ENCODE measurements at places on chromosomes 4 and X.

GRCh38 chr4:139746431-139747171, 81.0 kb downstream of the MGST2 start:
- no peak for DNase-seq

DNA sequence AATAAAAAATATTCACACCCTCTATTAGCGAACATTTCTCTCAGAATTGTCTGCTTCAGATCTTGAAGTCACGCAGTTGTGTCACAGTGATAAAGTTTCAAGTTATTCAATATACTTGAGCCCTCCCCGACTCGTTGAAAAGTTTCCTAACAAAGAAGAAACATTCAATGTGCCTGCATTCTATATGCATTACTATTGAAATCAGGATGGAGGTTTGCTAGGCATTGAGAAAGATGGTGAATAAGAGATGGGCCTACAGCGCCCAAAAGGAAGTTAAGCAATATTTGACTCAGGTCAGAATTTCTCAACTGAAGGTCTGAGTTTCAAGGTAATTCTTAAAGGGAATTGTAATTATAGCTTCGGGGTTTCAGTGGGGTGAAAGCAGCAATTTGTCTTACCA, 6.1 kb downstream of the TCEANC start:
- DNase-seq, result no peak

DNA sequence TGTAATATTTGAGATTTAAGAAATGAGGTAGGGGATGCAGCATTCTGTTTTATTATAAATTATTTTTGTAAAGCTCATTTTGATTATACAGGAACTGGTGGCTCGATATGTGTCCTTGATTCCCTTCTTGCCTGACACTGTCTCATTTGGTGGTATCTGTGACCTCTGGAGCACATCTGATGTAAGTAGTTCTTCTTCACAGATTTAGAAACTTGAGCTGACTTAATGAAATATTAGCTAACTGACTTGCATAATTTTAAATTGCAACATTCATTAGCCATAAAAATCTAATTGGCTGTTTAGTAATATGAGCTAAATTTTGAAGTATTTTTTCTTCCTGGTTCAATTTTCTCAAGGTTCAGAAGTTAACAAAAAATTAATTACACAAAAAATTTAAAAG, 69.1 kb downstream of the FBXL5 start:
- no peak for DNase-seq

DNA sequence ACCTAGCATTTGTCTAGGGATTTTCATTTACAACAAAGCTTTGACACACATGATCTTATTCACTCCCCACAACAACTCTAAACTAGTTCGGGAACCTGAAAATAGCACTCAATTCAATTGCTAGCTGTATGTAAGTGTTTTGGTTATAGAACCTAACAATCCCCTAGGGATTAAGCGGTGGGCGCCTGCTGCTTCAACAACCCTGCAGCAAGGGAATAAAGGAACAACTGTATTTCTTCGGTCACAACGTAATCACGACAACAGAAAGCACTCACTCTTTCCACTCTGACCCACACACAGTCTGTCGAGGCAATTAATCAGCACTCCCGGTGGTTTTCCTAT, 674 bp upstream of the DIAPH2 start:
- no peak for DNase-seq

- no peak for DNase-seq
Observed at GRCh38 chr4:33959519-33959918, 2284.8 kb downstream of the ARAP2 start.

DNA sequence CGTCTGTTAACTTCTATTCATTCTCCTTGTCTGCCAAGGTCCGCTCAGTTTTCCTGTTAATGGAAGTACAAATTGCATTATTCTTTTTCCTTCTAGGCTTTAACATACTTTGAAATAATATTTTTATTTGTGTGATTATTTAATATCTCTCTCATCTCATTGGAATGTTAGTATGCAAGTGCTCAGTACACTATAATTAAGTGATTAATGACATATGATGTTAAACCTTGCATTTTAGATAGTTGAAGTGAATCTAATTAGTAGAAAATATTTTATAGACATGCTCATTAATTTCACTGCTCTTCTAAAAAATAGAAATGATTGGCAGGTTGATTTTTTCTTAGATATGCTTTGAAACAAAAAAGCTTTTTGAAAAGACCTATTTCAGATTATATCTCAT, 1079.8 kb downstream of the RAPGEF2 start:
- DNase-seq, result no peak

DNA sequence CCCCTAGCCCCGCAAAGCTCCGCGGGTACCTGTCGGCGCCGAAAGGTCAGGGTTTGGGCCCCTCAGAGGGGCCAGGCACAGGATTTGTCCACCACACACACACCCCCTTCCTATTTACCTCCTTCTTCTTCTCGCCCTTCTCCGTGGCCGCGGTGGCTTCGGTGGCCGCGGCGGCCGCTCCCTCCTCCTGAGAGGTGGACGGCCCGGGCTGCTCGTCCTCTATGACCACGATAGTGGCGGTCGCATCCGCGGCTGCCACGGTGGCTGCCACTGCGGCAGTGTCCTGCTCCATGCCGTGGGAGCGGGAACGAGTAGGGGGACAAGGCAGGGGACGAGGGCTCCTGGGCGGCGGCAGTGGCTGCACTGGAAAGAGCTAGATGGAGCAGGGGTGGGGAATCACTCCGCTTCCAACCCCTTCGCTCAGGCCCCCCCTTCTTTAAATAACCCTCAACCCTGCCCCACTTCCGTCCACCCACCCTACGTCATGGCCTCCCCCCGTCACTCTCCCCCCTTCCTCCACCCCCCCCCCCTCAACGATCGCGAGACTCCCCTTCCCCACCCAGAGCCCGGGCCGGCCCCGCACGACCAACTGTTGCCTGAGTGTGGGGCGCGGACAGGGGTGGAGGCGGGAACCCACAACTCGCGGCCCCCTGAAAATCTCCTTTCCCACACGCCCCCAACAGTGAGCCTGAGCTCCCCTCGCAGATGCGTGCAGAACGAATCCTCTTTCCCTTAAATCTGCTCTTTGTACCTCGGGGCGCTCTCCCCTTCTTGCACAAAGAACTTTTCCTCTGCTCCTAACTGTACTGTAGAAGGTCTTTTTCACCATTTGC, at the start of gene SMARCA1:
Gene SMARCA1, minus strand, starts transcription at position 412 of the 833 bp plus-strand sequence. Its CDS starts 120 bp downstream, at position 292.
- DNase-seq, result no peak

- no peak for DNase-seq
Observed at GRCh38 chr4:178463747-178464146, 1021.5 kb upstream of the AGA start.

DNA sequence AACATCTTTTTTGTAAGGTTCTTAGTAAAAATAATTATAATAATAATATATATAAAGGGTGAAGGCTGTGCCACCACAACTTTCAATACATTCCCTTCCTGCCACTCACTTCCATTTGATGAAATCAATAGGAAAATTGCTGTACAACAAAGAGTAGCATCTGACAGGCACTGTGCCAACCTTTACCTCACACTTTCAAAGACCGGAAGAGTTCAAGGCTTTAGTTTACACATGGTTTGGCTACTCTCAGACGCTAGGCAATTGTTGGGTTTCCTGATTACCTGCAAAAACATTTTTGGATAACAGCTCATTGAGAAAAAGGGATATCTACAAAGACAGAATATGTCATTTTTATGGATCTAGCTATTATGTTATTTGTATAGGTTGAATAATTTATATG, 5.5 kb upstream of the ING2 start:
- DNase-seq, result no peak

- DNase-seq, result no peak
Observed at GRCh38 chr4:134798573-134798972, 597.0 kb upstream of the PABPC4L start.

GRCh38 chr4:137909529-137910309, 332.4 kb downstream of the SLC7A11 start:
- no peak for DNase-seq

DNA sequence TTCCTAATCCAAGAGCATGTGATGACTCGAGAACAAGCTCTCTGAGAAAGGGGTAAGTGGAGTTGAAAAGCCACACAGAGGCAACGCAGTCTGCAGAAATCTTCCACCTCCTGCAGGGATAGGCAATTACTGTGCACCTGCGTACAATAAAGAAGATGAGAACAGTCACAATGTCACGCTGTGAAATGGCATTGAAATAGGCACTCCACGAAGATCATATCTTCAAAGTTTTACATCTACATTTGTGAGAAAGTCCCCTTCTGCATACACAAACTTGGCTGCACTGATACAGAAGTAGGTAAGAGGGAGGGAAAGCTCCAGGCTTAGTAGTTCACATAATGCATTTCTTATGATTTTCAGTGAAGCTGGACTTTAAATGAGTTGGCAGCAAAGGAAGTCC, 27.1 kb downstream of the DDX60L start:
- DNase-seq, result no peak

DNA sequence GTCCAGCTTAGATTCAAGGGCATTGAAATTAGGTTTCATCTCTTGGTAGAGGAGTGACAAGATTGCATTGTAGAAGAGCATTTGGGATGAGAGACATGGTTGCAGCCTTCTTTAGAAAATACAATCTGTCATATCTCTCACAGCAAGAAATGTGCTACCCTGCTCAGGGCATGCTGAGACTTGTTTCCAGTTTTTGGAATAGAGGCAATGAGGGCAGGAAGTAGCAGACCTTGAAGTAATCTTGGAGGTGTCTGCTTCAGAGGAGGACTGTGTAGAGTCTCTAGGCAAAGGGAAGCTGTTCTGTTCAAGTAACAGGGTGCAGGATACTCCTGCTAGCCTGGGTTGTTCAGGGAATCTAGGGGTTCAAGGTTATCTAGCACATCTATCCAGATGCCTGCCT, 116.1 kb upstream of the ZNF827 start:
- DNase-seq, result no peak

- no peak for DNase-seq
Observed at GRCh38 chrX:68659385-68659784, 11.9 kb downstream of the STARD8 start.

DNA sequence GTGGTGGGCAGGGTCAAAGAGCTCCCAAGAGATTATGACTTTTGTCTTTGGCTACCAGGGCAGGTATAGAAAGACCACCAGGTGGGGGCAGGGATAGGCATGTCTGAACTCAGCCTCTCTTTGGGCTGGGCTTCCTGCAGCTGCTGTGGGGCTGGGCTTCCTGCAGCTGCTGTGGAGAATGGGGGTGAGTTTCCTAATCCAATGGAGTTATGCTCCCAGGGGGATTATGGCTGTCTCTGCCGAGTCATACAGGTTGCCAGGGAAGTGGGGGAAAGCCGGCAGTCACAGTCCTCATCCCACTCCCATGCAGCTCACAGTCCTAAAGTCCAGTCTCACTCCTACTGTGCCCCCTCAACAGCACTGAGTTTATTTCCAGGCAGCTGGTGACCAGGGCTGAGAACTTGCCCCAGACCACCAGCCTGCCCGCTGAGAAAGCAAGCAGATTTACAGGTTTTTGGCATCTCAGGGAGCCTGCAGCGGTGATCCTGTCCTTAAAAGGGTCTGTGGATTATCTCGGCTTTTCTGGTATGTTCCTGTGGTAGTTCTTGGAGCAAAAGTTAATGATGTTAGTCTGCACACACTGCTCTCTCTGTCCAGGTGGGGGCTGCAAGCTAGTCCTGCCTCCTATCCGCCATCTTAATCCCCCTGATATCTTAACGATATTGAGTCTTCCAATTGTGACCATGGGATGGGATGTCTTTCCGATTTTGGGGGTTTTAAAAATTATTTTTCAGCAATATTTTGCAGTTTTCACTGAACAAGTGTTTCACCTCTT, 133.4 kb downstream of the RTL9 start:
- DNase-seq, result no peak

GRCh38 chr4:169014586-169014985, 4.5 kb upstream of the CBR4 start:
- DNase-seq, result no peak

- DNase-seq, result no peak
Observed at GRCh38 chrX:56812515-56813105, 83.6 kb downstream of the NBDY start.

DNA sequence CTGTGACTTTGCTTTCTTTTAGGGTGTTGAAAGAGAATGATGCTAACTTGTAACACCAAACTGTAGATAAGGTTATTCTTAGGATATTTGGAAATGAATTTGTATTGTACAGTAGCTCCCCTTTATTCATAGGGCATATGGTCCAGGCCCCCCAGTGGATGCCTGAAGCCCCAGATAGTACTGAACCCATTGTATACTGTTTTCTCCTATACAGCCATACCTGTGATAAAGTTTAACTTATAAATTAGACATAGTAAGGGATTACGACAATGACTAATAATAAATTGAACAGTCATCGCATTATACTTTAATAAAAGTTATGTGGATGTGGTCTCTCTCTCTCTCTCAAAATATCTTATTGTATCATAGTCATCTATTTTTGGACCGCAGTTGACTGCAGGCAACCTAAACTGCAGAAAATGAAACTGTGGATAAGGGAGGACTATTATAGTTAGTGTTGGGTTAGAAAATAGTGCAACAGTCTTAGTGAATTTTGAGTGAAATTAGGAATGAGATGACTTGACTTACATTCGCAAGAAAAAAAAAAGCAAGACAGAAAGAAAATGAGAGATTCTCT, 105.1 kb downstream of the CLDN22 start:
- DNase-seq, result no peak

DNA sequence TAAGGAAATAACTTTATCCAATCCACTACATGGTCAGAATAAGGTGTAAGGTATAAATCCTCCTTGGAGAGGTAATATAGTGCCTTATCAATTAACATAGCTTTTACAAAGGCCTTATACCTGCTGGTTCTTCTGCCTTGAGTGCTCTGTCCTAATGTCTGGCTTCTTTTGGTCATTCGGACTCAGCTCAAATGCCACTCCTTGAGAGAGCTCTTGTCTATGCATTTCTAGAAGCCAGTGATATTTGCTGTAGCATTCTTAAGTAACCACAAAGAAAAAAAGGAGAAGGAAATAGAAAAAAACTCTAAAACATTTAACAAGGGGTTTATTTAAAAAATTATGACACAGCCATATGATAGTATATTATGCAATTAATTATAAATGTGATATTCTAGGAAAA, 444.8 kb upstream of the SLIT2 start:
- no peak for DNase-seq

DNA sequence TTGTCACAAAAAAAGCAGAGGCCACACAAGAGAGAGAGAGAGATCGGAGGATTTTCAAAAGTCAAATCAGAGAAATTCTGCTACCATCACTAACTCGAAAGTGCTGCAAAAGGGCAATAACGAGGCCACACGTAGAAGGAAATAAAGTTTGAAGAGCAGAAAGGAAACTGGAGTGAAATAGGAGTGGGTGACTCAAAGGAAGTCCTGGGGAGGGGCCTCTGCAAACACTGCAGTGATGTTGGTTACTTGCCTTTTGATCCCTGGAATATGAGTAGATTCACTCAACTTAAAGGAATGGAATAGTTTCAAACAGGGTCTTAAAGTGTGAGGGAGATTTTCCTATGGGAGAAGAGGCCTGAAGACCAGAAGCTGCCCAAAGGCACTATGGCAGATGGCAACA, 663.4 kb upstream of the LCORL start:
- no peak for DNase-seq

DNA sequence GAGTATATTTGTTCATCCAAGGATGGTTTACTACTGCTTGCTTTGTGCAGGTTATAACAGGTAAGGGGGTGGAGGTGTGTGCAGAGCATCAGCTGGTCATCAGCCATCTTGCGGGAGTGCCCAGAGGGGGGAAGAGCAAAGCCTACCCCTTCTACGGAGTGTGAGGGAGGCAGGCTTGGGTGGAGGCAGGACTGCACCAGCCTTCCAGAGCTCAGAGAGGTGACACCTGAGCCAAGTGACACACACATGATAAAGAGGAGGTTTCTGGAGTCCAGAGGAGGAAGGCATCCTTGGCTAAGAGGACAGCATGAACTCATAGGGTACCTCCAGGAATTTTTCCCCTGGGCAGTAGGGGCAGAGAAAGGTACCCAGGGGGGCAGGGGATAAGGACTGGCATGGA, 126.6 kb downstream of the TBL1X start:
- DNase-seq, result no peak
